ENCODE measurements at places on chromosomes 4 and X.
A peak's percentile ranks its signal among the peaks of the same experiment; 100 is the strongest.

DNA sequence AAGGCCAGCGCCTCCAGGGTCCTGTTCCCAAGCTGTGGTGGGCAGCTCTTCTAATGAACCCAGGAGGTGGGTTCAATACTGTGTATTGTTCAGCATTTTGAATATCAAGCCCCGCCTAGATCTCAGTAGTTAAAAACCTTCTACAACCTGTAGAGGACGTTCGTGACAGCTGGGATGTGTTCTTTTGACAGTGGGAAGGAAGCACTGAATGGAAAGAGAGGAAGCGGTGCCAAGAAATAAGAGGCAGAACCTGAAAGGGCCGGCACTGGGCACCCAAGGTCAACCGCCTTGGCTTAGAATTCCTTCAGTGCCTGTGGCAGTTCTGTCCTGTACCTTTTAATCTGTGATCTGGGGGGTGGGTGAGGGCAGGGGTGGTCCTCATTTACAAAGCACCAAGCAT is 73.1 kb downstream of the CC2D2A start:
- DNase-seq, result no peak

DNA sequence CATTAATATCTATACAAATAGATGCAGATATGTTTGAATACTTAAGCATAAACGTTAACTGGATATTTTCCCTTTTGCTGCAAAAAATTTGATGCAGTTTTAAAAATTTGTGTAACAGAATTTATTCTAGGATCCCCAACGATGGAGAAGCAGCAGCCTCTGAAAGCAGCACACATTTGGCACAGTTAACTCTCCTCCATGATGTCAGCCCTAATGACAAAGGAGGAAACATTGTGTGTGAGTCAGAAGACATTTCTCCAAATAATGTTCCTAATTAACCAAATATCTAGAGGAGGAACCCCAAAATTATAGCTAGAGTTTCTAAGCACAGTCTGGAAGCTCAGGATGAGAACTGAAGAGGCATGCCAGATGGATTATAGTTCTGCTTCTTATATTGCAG is 281.9 kb upstream of the MAD2L1 start:
- DNase-seq, result no peak

DNA sequence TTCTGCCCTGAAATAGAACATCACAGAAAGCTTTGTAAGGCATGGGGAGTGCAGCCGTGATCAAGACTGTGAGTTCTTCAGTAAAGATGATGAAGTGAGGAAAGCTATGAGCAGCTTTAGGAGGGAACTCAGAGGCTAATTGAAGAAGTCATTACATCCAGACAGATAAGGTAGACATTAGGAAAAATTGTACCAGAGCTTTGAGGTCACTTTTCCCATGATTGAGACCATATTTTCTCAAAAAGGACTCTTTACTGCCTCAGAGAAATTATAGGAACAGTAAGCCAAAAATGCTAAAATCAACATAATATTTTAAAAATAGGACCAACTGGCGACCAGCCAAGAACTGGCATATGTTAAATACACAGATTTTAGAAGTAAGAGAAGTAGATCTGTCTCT is 11.2 kb downstream of the CHST7 start:
- no peak for DNase-seq

- no peak for DNase-seq
These were observed 14.1 kb upstream of the AFP start for GRCh38 chr4:73421708-73422457.

DNA sequence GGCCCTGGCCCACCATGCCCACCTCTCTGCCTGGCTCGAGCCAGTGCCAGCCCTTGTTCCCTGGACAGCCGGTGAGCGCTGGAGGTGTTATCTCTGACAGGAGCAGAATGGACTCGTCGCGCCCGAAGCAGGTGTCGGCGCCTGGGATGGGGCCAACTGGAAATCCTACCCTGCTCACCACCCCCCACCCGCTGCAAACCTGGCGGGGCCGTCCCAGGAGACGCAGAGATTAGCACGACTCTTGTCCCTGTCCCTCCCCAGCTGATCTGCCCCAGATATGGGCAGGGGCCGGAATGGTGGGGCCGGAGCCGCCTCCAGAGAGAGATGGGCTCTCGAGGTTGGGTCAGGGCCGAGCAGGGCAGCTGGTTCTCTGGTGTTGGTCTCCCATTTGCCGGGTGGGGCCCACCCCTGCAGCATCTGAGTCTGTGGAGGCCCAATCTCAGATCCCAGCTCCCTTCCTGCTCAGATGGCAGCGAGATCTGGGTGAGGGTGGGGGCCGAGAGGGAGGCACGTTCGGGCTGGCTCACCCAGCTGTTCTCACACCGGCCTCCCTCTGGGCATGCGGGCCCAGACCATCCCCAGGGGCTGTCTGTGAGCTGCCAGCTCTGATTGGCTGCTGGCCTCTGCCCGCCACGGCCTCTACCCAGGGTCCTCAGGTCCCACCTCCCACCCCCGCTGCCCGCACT is 20.1 kb upstream of the FGFR3 start:
- no peak for DNase-seq

- DNase-seq, result no peak
These were observed 4.0 kb upstream of the ITM2A start for GRCh38 chrX:79371101-79371500.

DNA sequence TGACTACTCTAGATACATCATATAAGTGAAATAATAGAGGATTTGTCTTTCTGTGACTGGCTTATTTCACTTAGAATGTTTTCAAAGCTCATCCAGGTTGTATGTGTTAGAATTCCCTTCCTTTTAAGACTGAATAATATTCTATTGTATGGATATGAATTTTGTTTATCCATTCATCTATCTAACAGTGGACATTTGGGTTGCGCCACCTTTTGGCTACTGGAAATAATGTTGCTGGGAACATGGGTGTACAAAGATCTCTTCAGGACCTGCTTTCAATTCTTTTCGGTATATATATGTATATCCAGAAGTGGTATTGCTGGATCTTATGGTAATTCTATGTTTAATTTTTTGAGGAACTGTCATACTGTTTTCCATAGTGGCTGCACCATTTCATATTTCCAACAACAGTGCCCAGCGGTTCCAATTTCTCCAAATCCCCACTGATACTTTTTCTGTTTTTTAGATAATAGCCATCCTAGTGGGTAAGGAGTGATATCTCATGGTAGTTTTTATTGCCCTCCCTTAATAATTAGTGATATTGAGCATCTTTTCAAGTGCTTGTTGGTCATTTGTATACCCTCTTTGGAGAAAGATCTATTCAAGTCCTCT is 3.4 kb upstream of the SCD5 start:
- DNase-seq, result no peak

GRCh38 chrX:120664081-120664480 is 34.2 kb upstream of the C1GALT1C1 start:
- no peak for DNase-seq

DNA sequence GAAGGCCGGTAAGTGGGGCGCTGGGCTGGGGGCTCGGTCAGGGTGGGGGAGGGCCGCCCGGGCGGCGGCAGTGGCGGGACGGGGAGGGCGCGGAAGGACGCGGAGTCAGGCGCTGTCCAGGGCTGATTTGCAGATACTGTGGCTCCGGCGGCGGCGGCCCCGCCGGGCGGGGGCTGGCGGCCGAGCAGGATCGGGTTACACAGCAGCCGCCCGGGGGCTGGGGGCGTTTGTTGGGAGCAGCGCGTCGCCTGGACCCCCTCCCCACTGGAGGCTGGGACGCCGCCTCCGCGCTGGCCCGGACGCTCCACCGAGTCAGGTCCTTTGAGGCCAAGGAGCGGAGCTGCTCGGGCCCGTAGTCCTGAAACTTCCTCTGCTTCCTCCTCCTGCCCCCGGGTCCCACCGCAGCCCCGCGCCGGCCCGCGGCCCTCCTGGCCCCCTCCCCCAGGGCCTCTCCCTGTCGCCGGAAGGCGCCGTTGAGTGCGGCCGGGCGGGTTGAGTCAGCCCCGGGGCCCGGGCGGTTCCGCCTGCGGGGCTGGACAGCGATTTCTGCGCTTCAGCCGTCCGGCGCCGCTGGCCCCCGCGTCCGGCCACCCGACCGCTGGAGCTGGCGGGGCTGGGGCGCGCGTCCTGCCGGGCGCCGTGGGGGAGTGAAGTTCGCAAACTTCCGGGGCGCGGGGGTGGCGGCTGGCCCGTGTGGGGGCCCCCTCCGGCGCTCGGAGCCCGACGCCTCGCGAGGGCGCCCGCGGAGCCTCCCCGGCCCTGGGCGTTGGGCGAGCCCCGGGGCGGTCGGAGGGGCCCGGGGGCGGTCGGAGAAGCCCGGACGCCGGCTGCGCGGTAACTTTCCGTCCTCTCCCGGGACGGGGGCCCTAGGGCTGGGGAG is 746 bp downstream of the REST start:
- DNase-seq, result peak; percentile 53

- DNase-seq, result no peak
These were observed 73.1 kb upstream of the SORBS2 start for GRCh38 chr4:185885075-185885474.

DNA sequence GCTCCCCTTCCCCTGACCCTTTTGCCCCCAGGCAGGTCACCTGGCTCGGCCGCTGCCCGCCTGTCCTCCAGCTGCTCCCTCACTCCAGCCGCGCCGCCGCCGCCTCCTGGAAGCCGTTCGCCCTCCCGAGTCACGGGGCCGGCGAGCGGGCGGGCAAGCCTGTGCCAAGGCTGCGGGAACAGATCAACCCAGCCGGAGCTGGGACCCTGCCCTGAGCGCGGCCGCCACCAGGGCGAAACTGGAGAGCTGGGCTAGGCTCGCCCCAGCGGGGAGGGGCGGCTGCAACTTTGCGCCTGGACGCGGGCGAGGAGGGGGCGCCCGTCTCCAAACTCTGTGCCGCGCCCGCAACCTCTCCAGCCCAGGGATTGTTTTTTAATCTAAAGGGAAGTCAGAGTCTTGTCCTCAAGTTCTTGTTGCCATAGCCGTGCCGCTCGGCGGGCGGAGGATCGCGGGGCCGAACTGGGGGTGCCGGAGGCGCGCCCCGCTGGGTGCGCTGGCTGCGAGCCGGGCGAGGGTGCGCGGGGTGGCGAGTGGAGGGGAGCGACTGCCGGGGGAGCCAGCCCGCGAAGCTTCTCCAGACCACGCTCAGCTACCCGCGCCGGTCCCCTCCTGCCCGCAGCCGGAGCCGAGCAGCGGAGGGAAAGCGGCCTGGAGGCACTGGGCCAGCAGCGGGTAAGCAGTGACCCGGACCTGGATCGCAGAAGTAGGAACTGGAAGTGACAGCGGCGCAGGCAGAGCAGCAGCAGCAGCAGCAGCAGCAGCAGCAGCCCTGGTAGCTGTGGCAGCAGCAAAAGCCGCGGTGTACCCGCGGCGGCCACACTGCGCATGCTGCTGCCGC is 13.4 kb downstream of the ARHGEF6 start:
- DNase-seq, result no peak

GRCh38 chr4:30642567-30642966 is 77.6 kb upstream of the PCDH7 start:
- DNase-seq, result no peak

DNA sequence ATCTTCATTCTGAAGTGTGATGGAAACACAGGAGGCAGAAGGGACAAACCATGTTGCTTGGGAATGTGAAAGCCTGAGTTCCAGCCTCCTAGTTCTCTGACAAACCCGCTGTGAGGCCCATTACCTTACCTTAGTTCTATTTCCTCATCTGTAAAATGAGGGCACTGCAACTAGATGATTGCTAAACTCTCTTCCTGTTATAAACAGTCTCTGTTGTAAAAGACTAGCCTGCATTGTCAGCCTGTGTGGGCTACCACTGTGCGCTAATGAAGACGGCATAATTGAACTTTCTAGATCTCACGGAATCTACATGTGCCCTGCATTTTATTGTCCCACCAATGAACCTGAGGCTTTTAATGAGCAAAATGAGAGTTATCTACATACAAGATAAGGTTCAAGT is 147.2 kb downstream of the AFF2 start:
- no peak for DNase-seq

GRCh38 chr4:27366104-27366823 is 505.6 kb downstream of the STIM2 start:
- DNase-seq, result no peak

DNA sequence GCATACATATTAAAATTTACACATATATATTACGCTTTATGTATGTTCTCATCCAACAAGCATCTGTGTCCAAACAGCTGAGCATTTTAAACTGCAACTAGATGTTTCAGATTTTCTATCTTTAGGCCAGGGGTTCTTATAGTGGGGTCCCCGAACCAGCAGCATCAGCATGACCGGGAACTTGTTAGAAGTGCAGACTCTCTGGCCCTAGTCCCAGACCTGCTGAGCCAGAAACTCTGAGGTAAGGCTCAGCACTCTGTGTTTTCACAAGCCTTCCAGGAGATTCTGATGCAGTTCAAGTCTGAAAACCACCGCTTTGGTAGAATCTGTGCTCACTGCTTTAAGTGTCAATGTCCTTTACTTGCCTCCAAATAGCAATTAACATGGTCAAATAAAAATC is 266.2 kb upstream of the CASK start:
- DNase-seq, result no peak

DNA sequence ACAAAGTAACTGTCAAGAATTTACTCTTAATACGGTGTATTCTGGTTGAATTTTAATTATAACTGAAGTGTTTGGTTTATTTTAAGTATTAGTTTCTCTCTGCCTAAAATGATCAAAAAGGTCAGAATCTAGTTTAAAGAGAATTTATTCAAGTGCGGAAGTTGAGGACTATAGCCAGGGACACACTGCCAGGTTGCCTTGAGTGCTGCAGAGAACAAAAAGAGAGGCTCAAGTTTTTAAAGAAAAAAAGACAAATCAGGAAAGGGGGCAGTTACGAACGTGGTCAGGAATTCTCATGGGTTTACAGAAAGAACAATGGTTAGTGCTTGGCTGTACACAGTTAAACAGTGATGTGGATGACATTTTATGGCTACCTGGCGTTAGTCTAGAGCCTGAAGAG is 81.3 kb downstream of the SNX25 start:
- no peak for DNase-seq

- no peak for DNase-seq
These were observed 90.5 kb downstream of the STK32B start for GRCh38 chr4:5141802-5142201.

GRCh38 chr4:36692586-36692985 is 411.2 kb downstream of the DTHD1 start:
- no peak for DNase-seq

DNA sequence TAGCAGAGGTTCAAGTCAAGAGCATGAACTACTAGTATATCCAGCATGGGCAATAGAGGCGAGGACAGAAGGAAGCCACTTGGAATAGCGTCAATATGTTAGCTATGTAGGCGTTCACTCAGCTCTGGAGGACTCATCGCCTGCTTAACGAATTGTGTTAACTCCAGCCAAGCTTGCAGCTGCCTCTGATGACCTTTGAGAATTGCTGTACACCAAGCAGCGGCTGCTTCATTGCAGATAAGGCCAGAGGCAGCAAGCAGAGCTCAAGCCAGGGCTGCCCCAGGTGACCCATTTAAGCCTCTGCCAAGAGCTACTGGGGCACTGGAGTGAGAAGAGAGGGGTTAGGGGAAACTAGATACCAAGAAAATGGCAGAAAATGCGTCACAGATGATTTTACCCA is 160.2 kb upstream of the IGFBP7 start:
- no peak for DNase-seq

DNA sequence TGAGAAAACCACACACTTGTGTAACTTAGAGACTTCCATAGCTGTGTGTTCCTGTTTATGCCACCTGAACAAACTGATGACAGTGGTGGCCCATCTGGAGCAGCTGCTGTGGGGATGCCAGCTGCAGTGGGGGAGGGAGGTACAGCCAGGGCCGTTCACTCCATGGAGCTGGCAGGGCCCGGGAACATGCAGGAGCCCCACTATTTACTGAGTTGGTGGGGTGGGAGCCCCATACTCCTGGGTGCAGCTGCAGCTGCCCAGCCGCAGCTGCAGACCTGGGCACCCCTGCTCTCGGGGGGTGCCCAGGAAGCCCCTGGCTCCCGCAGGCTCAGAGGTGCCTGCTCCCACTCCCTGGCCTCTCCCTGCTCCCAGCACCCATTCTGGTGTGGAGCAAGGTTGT is 398.6 kb upstream of the RASGEF1B start:
- no peak for DNase-seq
